ENCODE measurements at places on chromosomes 1 and 21. TPM values are rescaled to one million over a fixed set of nuclear protein-coding genes. Genes with fewer than 3 reads are reported as not detected.

- DNase-seq = no peak
Observed at GRCh38 chr1:243663651-243664050, 186.4 kb downstream of the AKT3 start.

- no peak for DNase-seq
Observed at GRCh38 chr1:113784104-113784779, 25.0 kb upstream of the PHTF1 start.

GRCh38 chr1:117169871-117170596 lies 40.7 kb downstream of the VTCN1 start:
- DNase-seq = no peak

GRCh38 chr1:8011923-8012858 lies 13.9 kb downstream of the ERRFI1 start:
- no peak for DNase-seq

- DNase-seq = no peak
Observed at GRCh38 chr1:101166583-101167120, 70.2 kb upstream of the S1PR1 start.

GRCh38 chr21:36105327-36105842 lies 29.5 kb upstream of the CBR3 start:
- DNase-seq = peak; percentile 20

- DNase-seq = no peak
Observed at GRCh38 chr1:244319283-244320132, 132.2 kb downstream of the ADSS2 start.

- DNase-seq = no peak
Observed at GRCh38 chr1:229869240-229869639, 197.8 kb upstream of the GALNT2 start.

DNA sequence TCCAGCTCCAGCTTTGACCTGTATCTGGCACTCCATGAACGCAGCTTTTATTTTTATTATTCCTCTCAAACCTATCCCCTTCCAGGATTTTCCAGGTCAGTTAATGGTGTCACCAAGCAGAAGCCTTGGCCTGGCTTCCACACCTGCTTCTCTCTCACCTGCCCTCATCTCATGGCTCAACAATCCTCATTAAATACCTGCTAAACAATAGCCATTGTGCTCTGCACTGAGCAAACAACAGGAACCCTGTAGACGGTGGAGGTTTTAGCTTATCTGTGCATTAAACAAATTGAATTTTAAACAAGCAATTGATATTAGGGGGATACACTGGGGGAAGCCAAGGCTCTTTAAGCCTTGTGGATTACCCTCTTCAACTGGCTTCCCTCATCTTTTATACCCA lies 15.3 kb downstream of the PYCR2 start:
- DNase-seq = no peak

DNA sequence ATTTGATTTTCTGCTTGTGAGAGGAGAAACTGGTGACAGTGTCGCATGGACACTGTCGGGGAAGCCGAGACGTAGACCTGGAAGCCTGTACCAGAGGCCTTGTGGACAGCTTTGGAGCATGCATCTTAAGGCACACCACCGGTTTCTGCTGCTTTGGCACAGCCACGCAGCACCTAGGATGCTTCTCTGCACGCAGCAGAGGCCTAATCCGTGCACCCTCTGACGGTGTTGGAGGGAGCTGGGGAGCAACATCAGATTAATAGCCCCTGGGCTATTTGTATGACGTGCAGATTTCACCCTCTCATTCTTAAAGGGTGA lies 30.3 kb downstream of the TEX35 start:
- no peak for DNase-seq

GRCh38 chr21:41283211-41283818 lies 33.3 kb upstream of the FAM3B start:
- peak; percentile 17 for DNase-seq

- DNase-seq = no peak
Observed at GRCh38 chr1:210978316-210978973, 155.5 kb downstream of the KCNH1 start.

Gene GATAD2B
- total RNA-seq = 10.1 TPM

Gene SYCP1
- total RNA-seq = not detected
